Stimulated activated CD4-positive, alpha-beta T cell treated with anti-CD3 and anti-CD28 coated beads, Interleukin-4, amount 100 ng/mL, for 48 hours (primary cell): ENCODE measurements at places on chromosomes 16 and 17.

GRCh38 chr17:8145811-8146210 lies 6.4 kb downstream of the PER1 start:
- DNase-seq, result no peak

GRCh38 chr16:65782611-65783600 lies 583.6 kb upstream of the CDH5 start:
- DNase-seq, result no peak

DNA sequence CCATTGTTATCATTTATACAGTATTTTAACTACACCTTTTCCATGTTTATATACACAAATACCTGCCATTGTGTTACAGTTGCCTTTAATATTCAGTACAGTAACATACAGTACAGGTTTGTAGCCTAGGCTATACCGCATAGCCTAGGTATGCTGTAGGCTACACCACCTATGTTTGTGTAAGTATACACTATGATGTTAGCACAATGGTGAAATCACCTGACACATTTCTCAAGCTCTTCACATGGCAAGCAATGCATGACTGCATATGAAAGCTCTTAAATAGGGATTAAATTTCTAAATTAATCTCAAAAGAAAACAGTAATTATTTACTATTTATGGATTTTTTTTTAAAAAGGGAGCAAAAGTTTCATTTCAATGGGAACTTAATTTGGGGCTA lies 12.0 kb downstream of the LRRC37B start:
- no peak for DNase-seq

GRCh38 chr16:69094501-69094900 lies 11.0 kb upstream of the HAS3 start:
- DNase-seq, result no peak

DNA sequence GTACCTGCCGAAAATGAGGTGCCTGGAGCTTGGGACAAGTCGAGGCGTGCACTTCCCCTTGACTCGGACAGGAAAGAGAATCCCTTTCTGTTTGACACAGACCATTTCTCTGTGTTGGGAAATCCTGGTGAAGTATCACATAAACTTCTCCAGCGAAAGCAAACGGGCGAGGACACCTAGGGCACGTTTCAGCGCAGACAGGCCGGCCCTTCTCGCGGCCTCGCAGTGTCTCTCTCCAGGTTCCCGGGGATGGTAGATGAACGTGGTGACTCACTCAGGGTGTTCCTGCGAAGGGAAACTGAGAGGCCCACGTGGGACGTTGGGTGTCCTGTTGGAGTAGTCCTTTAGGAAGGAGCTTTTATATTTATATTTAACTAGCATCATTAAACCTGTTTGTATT lies 36.3 kb upstream of the ZNF750 start:
- DNase-seq, result no peak

DNA sequence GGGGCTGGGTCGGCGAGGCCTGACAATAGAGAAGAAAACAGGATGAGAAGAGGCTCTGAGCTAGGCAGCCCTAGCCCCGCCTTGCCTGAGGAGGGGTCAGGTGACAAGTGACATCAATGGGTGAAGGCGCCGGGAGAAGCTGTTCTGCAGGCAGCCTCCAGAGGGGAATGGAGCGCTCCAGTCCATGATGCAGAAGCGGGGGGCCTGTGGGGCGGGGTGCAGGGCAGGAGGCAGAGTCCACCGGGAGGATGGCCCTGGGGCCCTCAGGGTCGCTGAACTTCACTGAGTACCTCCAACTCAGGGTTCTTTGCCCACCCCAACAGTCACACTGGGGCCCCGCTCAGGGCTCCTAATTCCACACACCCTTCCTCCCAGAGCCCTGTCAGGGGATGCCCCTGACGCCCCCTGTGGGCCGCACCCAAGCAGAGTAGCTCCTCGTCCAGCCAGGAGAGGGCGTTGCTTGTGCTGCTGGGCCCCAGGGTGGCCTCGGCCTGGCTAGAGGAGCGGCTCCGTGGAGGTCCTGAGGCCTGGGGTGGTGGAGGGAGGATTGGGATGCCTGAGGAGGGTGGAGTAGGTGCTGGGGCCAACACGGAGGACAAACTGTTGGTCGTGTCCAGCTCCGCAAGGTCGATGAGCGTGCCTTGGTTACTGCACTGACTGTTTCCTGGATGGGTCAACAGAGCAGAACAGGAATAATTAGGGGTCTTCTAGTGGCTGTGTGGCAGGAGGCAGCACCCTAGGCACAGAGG lies 20.8 kb downstream of the GGA3 start:
- no peak for DNase-seq

DNA sequence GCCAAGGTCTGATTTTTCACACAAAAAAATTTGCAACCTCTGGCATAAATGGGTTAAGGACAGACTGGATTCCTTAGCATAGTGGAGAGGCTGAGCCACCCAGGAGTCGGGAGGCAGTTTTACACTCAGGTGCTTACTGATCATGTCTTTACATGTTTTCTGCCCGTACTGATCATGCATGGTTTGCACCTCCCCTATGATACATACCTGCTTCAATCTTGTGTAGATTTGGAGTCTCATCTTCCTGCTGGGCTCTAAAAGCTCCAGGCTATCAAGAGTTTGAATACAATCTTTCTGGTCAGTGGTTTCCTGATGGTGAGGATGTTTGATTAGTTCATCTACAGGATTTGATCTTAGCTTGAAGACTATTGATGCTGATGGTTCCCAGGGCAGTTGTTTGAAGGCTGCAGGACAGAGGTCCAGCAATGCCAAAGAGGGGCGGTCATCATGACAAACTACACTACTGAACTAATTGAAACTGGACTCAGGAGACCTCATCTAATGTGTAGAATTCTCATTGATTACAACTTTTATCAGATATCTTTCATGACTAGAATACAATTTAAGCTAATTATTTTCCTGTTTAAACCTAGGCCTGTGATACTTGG lies 6.9 kb downstream of the C1QBP start:
- DNase-seq, result no peak

DNA sequence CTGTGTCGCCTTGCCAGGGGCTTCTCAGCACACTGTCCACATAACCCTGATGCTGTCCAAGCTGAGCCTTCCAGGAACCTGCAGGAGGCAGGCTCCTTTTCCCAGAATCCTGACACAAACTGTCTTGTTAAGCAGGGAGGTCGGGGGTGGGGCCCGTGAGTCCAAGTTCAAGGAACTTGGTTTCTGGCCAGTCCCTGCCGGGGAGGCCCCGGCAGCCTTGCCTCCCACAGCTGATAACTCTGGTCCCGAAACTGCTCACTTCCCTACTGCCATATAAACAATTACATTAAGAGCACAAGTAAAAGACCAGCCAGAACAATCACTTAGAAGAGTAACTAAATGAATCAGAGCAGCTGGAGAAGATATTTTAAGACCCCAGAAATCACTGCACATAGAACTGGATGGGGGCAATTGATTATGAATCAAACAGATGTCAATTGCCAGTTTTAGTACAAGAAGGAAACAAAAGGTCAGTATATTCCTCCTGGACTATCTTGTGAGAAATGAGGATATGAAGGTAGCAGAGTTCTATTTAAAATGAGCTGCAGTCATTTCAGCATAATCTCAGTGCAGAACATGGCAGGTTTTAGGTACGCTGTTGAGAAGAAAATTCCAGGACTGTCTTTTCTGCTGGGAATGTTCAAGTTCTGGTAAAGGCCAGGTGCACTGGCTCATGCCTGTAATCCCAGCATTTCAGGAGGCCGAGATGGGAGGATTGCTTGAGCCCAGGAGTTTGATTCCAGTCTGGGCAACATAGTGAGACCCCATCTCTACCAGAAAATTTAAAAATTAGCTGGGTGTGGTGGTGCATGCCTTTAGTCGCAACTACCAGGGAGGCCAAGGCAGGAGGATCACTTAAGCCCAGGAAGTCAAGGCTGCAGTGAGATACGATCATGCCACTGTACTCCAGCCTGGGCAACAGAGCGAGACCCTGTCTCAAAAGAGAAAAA lies 169.8 kb downstream of the PITPNC1 start:
- DNase-seq, result no peak

DNA sequence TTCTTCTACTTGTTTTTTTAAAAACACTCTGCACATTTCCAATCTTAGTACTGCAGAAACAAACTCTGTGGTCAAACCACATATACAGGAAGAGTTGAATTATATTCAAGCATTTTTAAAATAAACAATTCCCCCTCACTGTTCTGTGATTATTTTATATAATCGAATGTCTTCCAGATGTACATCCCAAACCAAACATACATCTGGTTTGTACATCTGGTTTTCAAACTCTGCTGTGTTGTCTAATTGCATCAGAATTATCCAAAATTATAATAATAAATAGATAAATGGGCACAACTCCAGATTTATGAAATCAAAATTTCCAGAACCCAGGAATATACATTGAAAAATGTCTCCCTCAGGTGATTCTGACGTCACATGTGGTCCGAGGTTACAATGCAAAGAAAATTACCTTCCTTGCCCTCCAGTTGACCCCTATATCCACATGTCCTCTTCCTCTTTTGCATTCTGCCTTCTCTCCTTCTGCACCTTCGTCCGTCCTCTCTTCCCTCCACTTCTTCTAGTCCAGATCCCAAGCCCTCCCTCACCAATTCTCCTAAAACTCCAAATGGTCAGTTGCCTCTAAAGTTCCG lies 13.3 kb upstream of the CCDC144A start:
- no peak for DNase-seq

DNA sequence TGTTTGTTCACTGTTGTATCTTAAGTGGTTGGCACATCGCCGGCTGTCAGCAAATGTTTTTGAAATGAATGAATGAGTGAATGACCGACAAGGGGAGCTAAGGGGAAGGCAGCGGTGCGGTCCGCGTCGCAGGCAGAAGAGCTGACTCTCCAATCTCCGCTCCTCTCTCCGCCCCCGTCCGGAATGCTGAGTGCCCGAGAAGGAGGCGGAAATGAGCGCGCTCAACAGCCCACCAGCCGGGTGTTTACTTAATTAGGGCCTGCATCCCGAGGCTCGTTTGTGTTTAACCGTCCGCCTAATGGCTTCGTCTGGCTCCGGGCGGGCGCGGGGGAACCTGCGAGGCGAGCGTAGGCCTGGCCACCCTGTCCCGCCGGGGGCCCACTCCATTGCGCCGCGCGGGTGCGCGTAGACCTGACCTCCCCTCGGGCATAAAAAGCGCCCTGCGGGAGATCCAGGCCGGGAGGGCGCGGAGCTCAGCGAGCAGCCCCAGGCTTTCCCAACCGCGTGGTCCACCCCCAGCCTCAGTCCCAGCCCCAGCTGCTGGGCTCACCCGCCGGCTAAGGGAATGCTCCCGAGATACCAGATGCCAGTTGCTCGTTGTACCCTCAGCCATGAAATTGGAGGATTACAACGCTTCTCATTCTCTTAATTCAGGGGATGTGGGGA lies 2.5 kb upstream of the CDH3 start:
- DNase-seq, result no peak

- DNase-seq, result no peak
Measured at GRCh38 chr17:45081047-45081703, 20.1 kb downstream of the NMT1 start.

DNA sequence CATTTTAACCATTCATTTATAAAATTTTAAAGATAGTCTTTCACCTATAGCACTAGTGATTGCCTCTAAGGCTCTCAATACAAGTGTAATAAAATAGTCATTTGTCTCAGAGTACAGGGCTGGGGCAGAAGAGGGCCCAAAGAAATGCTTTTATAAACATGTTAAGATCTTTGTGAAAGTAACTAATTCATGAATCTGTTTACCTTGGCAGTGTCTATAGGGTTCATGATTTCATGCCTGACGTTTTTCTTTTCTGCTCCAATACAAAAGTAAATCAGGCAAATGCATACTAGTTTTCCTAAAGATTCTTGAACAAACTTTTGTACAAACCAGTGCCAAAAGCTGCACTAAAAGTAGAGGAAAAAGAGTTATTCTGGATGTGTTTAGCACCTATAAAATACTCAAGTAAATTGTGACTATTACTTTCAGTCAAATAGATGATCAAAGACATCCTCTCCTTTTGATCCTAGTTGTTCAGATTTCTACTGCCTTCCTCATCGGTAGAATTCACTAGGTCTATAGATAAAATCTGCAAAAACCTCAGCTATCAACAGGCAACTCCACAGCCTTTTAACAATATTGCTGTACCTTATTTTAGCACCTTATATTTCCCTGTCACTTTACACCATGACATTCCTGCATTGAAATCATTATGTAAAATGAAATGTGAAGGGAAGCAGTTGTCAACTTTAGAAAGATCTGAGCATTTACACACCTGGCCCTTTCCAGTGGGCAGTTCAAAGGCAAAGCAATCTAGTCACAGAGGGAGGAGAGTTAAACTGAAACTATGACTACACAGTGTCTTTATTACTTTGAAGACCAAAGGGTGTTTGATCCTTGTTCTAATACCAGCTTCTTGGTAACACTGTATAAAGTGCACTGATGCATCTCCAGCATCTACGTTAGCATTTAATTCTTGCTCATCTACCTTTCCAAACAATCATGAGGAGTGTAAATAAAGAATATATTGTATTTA lies 100.0 kb upstream of the MED13 start:
- no peak for DNase-seq

GRCh38 chr16:71423865-71424264 lies 18.0 kb downstream of the TLE7 start:
- DNase-seq, result no peak

DNA sequence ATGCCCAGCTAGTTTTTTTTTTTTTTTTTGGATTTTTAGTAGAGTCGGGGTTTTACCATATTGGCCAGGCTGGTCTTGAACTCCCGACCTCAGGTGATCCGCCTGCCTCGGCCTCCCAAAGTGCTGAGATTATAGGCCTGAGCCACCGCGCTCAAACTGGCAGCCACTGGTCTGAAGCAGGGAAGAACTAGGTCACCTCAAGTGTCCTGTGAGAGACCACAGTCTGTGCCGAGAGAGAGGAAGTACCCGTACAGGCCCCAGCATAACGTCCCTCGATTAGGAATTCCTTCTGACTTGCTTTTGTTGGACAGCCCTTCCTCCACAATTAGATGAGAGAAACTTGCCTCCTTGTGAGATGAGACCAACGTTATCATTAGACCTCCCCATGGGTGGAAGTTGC lies 13.7 kb upstream of the CD300E start:
- DNase-seq, result no peak
